ENCODE measurements at places on chromosomes 16 and 17.

DNA sequence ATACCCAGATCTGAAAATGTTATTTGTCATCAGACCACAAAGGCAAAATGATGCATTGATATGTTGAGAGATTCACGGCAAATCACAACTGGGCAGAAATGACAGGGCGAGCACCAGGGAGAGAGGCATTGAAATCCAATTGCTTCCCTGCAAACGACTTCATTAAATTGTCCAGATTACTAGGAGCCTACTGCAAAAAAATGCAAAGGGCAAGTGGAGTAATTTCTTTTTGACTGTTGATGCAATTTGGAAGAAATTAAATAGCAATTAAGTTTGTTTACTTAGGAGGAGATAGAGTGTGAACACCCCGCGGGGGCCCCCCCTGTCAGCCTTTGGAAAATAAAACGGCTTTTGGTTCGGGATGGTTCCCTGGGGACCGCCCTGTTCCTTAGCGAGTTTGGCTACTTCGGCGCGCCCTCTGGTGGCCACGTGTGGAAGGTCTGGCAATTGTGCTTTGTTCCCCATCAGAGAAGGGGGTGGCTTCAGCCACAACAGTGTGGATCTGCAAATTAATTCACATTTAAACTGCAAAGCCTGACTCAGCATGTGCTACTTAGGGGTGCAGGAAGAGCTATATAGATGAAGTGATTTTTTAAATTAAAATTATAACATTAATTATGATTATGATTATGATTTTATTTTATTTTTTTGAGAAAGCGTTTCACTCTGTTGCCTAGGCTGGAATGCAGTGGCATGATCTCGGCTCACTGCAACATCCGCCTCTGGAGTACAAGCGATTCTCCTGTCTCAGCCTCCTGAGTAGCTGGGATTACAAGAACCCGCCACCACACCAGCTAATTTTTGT is 14.5 kb upstream of the TMC7 start:
- DNase-seq, result peak; percentile 70

DNA sequence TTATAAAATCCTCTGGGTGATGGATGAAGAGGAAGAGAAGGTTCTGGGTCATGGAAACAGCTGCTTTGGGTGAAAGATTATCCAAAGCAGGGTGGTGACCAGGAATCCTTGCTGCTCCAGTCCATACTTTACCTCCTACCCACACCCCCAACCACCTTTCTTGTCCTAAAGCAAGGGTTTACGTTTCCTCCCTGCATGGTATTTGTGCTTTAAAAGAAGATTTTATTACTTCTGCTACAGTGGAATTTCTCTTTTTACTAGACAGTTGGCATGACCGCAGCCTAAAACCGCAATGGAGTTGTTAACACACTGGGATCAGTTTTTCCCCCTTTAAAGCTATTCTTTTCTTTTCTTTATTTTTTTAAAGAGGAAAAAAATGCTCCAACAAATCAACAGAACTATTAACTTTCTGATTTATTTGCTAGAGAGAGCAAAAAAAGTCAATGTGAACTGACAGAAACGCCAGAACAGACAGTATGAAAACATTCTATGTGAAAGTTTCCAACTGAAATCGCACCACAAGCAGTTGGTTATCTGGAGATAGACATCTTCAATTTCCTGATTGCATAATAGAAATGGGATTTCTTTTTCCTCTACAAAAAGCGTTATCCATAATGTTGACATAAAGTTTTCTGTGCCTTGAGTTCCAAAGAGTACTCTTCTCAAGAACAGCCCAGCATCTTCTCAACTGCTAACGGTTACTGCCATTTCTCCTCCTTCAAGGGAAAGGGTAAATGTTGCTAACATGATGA is 236.0 kb downstream of the IRX3 start:
- DNase-seq, result no peak

DNA sequence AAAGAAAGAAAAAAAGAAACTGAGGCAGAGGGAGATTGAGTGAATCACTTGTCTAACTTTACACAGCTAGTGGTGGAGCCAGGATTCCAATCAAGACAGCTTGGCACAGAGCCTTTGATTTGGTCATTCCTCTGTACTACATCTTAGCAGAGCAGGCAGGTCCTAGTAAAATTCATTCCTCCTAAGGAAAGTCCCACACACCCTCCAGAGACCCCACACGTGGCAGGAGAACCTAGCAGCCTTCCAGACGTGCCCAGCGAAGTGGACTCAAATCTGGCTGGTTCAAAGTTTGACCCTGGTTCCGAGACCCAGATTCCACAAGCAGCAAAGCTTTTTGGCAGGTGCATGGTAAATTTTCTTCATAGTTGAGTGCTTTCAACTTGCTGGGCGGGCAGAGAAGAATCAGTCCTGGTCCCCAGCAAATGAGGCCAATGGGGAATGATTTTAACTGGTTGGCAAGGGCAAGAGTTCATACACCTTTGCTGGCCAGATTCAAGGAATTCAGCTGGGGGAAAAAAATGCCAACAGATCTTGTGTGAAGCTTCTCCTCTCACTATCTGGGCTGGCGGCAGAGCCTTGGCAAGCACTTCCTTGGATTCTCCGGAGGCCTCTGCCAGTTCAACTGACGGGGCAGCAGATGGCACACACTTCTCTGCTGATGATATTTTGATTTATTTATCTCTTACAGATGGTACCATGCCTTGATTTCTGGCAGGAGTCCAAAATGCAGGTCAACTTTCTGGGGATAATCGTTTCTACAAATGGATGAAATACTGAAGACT is 82.4 kb downstream of the GSG1L start:
- DNase-seq, result no peak

DNA sequence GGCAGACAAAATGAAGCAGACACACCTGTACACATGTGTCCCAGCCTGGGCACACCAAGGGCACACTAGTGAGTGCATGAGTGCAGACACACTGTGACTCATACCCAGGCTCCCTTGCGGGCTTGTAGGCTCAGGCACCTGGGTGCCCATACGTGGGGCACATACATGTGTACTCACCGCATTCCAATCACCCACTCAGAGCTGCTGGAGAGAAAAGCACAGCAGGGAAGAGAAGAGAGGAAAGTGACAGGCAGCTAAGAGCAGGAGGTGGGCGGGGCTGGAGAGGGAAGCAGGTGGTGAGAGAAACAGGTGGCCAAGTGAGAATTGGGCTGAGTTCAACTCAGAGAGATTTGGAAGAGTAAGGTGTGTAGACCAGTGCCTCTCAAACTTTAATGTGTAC is 54.0 kb downstream of the TMEM132E start:
- no peak for DNase-seq

- no peak for DNase-seq
Observed at GRCh38 chr17:864315-864714, 82.2 kb downstream of the MRM3 start.

DNA sequence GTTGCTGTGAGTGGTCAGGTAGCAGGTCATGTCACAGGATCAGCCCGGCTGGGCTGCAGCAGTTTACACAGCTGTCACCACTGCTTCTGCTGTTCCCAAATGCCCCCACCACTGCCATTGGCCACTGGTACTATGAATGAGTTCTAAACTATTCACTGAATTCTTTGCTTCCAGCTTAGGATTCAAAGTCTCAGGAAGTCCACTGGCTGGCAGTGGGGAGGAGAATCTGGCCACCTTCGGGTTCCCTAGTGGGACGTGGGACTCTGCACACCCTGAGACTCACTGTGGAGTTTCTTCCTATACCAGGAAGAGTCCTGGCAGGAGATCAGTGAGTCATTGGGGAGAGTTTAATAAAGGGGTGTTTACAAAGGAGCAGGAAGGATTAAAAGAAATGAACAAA is 6.9 kb downstream of the MT1X start:
- DNase-seq, result no peak

DNA sequence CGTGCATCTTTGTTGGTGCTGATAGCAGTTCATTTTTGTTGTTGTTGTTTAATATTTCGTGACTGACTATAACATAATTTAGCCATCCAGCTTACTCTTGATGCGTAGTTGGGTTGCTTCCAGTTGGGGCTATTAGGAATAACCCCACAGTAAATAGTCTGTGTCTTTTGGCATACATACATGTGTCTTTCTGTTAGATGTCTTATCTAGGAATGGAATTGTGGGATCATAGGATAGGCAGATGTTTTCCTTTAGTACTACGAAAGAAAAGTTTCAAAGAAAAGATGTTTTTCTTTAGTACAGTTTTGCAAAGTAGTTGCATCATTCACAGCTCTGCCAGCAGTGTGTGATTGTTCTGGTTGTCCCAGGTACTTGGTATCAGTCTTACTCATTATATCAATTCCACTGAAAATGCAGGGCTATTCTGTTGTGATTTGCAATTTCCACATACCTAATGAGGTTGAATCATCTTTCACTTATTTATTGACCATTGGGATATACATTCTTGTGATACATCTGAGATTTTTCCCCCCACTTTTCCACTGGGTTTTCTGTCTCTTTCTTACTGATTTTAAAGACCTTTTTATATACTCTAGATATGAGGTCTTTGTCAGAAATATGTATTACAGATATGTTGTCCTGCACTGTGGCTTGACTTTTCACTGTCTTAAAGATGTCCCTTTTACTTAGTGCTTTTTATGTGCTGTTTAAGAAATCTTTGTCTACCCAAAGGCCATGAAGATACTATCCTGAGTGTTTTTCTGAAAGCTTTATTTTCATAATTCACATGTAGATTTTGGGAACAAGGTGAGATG is 173.3 kb downstream of the MRTFB start:
- DNase-seq, result no peak

DNA sequence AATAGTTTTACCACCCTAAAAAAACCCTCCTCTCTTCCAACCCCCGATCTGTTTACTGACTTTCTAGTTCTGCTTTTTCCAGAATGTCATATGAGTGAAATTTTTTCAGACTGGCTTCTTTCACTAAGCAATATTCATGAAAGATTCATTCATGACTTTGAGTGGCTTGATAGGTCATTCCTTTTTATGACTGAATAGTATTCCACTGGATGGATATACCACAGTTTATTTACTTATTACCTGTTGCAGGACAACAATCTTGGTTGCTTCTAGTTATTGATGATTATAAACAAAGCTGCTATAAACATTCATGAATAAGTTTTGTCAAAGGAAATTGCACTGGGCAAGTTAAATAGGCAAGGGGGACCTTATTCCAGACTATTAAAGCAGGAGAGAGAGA is 264.2 kb downstream of the UTP18 start:
- no peak for DNase-seq

DNA sequence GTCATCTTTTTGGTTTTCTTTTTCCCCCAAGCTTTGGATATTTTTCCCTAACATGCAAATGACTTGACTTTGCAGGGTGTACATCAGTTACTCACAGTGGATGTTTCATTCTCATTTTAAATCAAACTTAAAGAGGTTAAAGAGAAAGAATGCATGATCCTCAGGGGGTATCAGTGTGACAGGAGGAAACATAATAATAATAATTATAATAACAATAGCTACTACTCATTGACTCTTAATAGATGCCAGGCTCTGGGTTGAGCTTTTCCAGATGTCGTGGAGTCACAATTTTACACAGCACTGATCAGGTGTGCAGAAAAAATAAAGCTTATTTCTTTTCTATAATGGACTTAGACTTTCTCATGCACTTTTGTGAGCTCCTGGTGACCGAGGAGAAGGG is 157.2 kb upstream of the CACNG3 start:
- no peak for DNase-seq

GRCh38 chr16:73915935-73916334 is 380.7 kb upstream of the PSMD7 start:
- DNase-seq, result no peak

DNA sequence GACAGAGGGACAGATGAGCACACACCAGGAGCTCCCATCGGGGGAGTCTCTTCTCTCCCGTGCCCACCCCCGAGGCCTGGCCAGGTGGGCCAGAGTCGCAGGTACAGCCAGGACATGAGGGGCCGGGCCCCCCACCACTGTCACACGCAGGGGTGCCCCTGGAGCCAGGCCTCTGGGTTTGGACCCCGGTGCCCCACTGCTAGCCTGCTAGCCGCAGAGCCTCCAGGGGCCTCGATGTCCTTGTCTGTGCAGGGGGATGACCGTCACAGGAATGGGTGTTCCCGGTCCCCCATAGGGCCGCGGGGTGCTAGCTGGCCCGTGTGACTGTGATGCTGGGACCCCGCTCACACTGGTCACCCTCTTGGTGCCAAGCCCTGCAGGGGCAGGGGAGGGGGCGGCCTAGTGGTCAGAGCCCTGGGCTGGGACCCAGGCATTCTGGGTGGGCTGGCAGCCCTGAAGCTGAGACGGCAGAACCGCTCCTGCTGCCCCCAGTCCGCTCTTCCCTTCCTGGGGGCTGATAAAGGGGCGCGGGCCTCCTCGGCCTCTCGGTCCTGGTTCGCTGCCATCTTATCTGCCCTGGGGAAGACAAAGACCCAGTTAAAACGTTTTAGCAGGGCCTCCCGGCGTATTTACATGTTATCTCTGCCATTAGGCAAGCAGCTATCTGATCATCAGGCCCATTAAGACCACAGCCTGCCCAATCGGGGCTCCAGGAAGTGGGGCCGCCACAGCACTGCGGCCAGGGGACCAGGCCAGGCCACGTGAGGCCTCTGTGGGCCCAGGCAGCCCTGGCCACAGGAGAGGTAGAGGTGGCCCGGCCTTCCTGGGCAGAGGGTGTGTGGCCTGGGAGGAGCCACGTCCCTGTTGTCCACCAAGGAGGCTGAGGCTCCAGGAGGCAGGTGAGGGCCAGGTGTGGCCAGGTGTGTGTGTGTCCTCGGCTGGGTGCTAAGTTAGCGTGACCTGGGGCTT is 57.2 kb upstream of the ZC3H18 start:
- DNase-seq, result no peak

- DNase-seq, result no peak
Observed at GRCh38 chr17:5019475-5019956, 15.7 kb downstream of the SLC52A1 start.

DNA sequence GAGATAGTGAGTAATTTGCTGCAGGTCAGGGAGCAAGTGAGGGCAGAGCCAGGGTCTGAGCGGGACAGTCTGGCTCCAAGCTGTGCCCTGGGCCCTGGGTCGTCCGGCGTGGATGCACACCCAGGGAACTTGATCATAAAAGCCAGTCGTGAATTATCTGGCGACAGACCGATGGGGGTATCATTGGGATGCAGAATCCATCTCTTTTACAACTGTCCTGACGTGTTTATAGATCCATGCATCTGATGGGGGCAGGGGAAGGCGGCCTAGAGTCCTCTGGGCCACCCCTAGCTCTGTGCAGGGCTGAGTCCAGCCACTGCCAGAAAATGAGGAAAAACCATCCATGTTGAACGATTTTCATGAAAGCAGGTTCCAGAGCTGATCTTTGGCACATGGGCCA is 332.8 kb downstream of the C16orf95 start:
- no peak for DNase-seq

DNA sequence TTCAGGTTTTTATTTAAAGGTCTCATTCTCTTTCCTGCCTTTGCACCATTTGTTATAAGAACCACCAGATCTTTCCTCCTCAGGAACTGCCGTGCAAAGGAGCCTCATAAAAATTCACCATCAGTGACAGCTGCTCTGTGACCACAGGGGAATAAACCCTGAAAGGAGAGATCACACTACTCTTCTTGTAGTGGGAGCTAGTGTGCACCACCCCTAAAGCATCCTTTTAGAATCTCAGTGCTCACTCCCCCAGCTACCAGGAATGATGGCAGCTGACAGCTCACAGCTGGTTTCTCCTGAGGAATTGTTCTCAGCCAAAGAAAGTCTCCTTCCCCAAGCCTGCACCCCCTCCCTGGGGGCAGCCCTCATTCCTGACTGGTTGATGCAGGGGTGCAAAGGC is 18.7 kb downstream of the VAT1L start:
- no peak for DNase-seq

- DNase-seq, result no peak
Observed at GRCh38 chr16:68365167-68365817, 54.5 kb downstream of the PRMT7 start.

- DNase-seq, result no peak
Observed at GRCh38 chr17:68463211-68464019, 6.1 kb upstream of the WIPI1 start.

- no peak for DNase-seq
Observed at GRCh38 chr17:56595831-56596690, 2.6 kb downstream of the NOG start.
